ENCODE measurements at places on chromosomes 2 and 18. TPM values are rescaled to one million over a fixed set of nuclear protein-coding genes. Genes with fewer than 3 reads are reported as not detected.

DSG1 gene
- total RNA-seq = not detected

SLC9A4 gene
- not detected for total RNA-seq

CRACDL gene
- 3.2 TPM for total RNA-seq

VWA3B gene
- not detected for total RNA-seq

TUBA4B gene
- total RNA-seq = not detected

ATOH8 gene
- 10.5 TPM for total RNA-seq

STARD6 gene
- total RNA-seq = not detected

DUSP2 gene
- total RNA-seq = 0.31 TPM

HRH4 gene
- total RNA-seq = not detected

CYS1 gene
- 1.3 TPM for total RNA-seq

CELF4 gene
- not detected for total RNA-seq

SCN9A gene
- total RNA-seq = 4.8 TPM

MC5R gene
- total RNA-seq = not detected

SLC23A3 gene
- 0.48 TPM for total RNA-seq

SNED1 gene
- total RNA-seq = 0.79 TPM

ASAP2 gene
- total RNA-seq = 55.5 TPM

ABCG8 gene
- not detected for total RNA-seq

ALPP gene
- 5.3 TPM for total RNA-seq

RBKS gene
- 8.1 TPM for total RNA-seq

OR6B2 gene
- not detected for total RNA-seq

TRAK2 gene
- total RNA-seq = 9.9 TPM

IL36G gene
- total RNA-seq = not detected

PLGLB1 gene
- total RNA-seq = 0.30 TPM

MPPE1 gene
- total RNA-seq = 18.3 TPM

All from A549 treated with GW870086 at 1 μM for 4 hours (cell line).